ENCODE measurements at places on chromosomes 3 and 15. TPM values are rescaled to one million over a fixed set of nuclear protein-coding genes. Genes with fewer than 3 reads are reported as not detected.

ZNF774 gene
- polyA plus RNA-seq: 0.50 TPM

CA12 gene
- 4.5 TPM for polyA plus RNA-seq

DNA sequence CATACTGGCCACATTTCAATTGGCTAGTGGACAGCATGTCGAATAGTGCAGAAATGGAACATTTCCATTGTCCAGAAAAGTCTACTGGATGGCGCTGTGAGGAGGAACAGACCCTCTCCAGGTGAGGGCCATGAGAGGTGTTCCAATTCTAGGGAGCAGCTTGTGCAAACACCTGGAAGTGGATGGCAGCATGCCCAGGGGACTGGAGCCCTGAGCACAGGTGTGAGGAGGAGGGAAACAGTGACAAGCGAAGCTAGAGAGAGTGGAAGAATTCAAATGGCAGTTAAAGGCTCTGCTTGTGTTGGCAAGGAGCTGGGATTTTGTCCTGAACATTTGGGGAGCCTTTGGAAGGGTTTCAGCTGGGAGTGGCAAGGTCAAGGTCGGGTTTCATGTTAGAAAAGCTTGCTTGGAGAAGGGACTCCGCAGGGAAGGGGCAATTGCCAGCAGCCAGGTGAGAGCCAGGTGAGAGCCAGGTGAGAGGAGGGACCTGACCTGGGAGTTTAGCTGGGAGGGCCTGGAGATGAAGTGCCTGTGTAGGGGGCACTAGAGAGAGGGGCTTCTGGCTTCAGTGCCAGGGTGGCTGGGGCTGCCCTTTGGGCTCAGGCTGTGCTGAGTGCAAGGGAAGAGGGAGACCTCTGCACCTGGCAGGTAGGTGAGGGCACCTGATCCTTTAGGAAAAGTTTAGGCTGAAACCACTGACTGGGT, 93.8 kb downstream of the LINGO1 start:
- DNase-seq: no peak

DNA sequence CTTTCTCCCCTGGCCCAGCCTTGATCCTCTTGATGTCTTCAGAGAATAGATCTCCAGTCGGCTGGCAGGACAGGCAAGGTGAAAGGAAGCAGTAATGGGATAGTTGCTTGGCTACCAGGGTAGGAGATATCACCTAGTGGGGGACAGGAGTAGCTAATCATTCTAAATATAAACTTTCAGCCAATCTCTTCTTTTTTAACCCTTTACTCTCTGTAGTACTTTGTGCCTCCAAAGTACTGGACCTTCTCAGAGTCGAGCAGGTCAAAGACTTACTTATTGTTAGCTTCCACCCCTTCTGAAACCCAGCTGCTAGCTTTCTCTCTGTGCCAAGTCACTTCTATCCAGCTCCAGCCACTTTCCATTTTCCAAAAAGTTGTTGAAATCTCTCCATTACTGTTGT, 43.4 kb upstream of the FILIP1L start:
- no peak for DNase-seq

- no peak for DNase-seq
Measured at GRCh38 chr15:99592145-99592791, 26.5 kb downstream of the MEF2A start.

UBE2E1 gene
- 62.2 TPM for polyA plus RNA-seq

DNA sequence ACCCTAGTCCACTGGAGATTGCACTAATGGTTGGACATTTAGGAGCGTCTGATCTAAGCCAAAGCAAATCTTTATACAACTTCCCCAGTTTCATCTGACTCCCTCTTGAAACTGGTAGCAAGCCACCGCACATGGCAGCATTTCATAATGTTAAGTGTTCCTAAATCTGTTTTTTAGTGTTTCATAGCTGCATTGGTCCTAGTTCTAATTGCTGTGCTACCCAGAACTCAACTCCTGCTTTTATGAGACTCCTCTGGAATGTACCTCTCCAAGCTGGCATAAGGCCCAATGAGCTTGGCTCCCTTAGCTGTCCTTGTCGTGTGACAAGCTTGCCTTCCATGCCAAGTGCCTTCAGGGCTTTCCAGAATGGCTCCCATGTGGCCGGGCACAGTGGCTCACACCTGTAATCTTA, 65.3 kb upstream of the FLNB start:
- peak; percentile 64 for DNase-seq

MYL3 gene
- polyA plus RNA-seq: 14.3 TPM

DNA sequence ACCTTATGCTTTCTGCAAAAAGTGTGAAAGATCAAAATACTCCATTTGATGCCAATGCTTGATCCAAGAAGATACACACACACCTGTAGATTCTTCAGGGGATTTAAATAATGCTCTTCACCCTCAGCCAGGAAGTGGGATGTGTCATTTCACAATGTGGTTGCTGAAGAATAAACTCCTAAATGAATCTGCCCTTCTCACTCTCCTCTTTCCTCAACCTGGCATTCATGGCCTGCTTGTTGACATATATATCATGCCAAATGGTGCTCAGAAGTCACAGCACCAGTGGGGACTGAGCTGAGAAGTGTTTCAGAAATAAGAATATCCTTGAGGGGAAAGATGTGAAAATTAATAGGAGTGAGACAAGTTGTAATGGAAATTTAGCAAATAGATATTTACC, 146.6 kb upstream of the ARHGEF26 start:
- no peak for DNase-seq

ZNF662 gene
- 1.0 TPM for polyA plus RNA-seq

- DNase-seq: no peak
Measured at GRCh38 chr3:192514754-192515663, 212.3 kb downstream of the FGF12 start.

DNA sequence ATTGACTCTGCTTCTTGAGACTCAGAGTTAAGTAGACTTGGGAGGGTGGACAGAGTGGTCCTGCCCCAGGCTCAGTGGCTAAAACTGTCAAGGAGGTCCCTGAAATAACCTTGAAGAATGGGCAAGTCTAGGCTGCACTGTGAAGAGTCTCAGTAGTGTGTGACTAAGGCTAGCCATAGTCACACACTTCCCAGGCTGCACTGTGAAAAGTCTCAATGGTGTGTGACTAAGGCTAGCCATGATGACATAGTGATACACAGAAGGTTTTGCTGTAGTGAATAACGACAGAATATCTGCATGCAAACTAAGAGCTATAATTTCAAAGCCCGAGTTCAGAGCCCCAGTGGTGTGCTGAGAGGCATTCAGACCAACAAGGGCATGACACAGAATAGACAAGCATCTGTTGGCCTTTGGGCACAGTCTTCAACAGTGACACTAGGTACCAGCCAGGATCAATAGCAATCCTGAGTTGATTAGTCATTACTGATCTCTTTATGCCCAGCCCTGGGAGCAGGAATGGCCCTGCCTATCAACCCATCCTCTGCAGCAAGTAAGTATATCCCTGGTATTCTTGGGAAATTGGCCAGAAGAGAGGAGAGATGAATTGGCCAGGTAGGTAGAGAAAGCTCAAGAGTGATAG, 72.4 kb upstream of the BBX start:
- no peak for DNase-seq

DNA sequence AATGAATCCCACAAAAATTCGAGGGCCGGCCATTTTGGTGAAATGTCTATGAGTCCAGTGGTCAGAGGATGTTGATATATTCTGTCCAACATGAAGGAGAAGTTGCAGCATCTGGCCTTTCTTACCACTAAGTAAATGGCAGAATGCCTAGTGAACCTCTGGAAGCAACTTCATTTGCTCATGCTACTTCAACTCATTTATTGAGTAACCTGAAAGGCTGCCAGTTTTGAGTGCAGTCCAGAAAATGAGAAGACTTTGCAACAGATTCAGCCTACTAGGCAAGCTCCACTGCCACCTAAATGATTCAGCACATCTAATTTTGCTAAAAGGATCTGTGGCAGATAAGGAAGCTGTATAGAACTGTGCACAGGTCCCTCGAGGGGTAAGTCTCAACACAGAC, 265.0 kb downstream of the OPA1 start:
- no peak for DNase-seq

GRCh38 chr15:93035953-93036810, 52.8 kb downstream of the RGMA start:
- peak; percentile 68 for DNase-seq
